Karpas-422 (cell line): ENCODE measurements at places on chromosomes 5 and 9.
A peak's percentile ranks its signal among the peaks of the same experiment; 100 is the strongest.

- no peak for DNase-seq
Observed at GRCh38 chr5:163613150-163613442, 107.7 kb downstream of the MAT2B start.

DNA sequence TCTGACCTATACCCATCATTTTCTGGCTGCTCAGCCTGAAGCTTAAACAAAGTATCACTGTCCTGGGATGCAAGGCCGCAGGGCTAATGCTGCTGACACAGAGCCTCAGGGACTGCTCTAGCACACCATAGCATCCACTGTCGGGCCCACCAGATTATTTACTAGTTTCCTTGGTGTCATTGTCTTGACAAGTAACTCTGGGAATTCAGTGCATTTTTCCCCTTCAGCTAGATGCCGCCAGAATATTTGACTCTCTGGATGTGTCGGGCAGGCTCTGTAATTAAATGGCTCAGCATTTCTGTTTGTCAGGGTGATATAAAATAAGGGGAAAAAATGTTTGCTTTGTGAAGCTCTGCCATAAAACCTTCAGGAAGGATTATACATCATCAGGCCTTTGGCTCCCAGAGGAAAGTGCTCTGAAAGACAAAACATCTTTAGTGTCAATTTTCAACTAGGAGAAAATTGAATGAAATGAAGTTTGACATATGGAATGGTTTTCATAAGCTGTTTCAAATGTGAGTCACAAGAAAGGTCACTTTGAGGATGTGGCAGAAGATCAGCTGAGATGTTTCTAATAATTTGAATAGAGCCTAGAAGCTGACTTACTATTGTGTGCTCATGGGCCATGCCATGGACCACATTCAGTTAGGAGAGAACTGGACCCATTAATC is 350.1 kb downstream of the TMEM232 start:
- DNase-seq: no peak

DNA sequence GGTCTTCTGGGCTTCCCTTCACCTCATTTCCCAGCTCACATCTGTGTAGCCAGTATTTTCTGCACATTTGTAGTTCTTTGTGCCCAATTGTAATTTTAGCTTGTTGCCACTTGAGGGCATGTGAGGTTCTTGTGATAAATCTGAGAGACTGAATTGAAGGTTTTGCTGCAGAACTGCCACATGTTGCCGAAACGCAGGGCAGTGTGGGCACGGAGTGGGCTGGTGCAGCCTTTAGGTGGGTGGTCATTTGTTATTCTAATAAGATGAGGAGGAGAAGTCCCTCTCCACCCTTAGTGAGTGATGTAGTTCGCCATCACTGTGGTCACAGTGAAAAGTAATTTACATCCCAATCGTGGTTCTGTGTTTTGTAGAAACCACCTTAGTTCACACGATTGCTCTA is 21.2 kb downstream of the OTULIN start:
- DNase-seq: peak; percentile 91

- DNase-seq: no peak
Observed at GRCh38 chr5:1634337-1634661, 110.5 kb upstream of the LPCAT1 start.

GRCh38 chr5:124986667-124987066 is 240.2 kb upstream of the ZNF608 start:
- DNase-seq: no peak

DNA sequence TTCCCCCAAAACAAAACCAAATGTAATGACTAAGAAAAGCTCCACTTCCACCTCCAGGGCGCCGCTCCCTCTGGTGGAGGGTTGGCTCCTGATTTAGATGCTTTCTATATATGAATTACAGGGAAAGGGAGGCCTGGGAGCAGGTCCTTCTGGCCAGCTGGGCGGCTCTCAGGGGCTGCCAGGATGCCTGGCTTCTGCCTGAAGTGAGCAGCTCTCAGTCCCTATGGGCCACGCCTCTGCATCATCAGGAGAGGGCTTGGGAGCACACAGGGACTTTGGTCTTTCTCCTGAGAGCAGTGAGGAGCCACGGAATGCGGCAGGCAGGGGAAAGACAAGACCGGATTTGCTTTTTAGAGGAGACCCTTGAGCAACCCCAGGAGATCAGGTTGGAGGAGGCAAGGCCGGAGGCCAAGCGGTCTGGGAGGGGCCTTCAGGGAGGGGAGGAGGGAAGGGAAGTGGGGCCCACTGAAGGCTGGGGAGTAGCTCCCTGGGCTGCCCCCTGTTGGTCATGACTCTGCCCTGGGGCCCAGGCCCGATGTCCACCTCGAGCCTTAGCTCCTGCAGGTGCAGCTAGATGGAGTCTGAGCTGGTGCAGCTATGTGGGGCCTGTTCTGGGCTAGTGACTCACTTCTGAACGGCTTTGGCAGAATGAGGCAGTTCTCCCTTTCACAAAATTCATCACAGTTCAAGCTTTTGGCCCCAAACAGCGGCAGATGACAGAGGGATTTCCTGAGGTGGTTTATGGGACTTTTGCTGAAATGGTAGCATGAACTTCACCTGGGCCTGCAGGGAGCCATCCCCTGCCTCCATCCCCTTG is 11.3 kb upstream of the GRHPR start:
- DNase-seq: peak; percentile 94

DNA sequence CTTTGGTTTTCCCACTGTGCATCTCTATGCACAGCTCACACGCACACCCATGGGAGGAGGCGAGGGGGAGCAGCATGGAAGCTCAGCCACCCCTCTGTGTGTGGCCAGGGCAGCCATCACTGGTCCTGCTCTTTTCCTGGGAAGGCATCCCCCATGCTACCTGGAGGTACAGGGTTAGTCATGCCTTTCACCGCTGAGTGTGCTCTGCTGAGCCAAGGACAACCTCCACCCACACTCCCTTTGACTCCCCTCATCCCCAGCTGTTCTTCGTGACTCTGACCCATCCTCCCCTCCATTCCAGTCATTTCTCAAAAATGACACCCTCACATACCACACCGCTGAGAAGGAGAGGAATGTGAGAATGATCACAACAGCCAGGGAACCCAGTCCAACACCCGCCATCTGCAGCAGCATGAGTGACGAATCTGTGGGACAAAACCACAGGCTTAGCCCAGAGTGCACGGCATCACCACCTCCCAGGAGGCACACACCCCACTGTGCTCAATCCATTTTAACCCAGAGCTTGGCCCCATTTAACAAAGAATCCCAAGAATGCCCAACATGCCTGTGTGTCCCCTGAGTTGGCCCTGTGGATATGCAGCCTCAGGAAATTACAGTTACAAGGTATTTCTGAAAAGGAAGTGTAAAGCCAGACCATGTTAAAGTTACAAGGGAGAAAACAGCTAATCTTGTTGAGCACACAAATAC is 133.4 kb downstream of the SUSD1 start:
- DNase-seq: no peak

- no peak for DNase-seq
Observed at GRCh38 chr9:130150779-130151382, 21.3 kb upstream of the NCS1 start.

GRCh38 chr5:14199902-14200301 is 56.8 kb downstream of the TRIO start:
- DNase-seq: no peak

DNA sequence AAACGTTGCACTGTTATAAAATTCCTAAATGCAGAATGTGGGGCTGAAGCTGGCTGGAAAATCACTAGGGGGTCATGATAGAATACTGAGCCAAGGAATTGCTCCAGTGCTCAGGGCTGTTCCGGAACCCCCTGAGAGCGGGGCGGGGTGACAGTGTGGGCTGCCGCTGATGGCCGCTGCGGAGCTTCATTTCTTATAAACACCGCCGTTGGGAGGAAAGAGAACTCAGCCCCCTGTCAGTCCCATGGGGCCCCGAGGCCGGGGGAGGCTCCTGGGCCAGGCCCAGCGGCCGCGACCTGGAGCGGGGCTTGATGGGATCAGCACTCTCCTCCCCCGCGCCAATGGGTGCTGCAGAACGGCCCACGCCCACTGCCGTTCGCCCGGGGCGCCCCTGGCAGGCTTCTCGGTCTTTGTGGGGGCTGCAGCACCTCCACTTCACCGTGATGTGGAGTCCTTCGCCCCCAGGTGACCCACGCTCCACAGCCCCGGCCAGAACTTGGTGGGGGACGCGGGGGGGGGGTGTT is 5.2 kb upstream of the IRF1 start:
- peak; percentile 76 for DNase-seq

DNA sequence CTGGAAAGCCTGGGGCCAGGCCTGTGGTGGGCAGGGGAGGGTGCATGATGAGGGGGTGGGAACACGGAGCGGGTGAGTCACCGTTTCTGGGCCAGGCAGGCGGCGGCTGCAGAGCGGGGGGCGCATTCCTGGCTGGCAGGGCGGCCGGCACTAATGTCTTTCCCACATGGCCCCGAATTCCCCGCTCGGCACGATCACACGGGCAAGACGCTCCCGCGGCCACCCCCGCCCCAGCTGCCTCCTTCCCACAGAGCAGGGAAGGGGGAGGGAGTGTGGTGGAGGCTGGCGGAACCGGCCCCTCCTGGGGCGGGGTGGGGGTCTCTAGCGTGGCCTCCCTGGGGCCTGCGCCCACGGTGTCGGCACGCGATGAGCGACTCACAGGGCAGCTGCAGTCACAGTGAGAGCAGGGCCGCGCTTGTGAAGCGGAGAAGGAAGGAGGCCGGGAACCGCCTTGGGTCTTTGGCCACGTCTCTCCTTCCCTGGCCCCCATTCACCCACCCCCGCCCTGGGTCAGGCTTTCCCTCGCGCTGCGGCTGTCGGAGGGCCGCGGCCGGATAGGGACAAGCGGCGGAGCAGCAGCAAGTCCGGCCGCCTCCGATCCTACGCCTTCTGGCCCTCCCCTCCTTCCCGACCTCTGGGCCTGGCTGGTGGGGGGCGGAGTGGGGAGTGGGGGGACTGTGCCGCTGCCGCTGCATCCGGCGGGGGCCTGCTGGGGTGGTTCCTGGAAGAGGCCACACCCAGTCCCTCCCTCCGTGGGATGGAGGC is 48.9 kb downstream of the CXXC5 start:
- no peak for DNase-seq

DNA sequence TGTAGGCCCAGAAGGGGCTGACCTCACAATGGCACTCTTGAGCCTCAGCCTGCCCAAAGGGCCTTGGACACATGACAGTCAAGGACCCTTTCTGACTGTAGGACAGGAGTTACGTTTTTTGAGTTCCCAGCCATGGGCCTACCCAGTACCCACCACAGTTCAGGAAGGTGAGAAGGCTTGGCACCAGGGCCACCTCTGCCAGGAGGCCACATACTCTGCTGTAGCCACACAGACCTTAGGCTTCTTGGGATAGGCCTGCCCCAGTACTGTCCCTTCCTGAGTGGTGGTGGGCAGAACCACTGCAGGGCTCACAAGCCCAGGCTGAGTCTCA is 12.8 kb downstream of the PDLIM4 start:
- no peak for DNase-seq

DNA sequence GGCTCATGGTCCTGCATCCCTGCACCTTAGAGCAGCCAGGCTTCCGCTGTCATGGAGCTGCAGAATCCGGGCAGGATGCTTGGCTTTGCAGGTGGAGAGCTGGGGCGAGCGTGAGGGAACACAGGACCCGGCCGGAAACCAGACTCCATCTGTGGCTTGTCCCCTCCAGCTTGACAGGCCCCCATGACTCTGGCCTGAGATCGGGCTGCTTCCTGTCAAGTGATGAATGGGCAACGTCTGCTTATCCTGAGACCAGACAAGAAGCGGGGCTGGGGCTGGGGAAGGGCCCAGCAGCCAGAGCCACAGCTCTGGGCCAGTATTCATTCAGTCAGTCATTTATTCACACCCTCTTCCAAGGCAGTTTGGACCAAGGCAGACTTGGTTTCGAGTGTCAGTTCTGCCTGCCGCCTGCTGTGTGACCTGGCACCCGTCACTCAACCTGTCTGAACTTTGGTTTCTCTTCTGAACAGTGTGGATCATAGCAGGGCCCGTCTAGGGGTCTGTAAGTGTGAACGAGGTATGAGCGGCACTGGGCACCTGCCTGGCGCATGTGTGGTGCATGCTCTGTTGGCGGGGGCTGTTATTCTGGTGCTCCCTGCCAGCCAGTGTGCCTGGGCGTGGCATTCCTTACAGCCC is 37.5 kb downstream of the NEK6 start:
- no peak for DNase-seq
